ENCODE measurements at places on chromosomes 3 and 15.

GRCh38 chr3:186979852-186980251, 49.5 kb downstream of the ST6GAL1 start:
- DNase-seq, result no peak

DNA sequence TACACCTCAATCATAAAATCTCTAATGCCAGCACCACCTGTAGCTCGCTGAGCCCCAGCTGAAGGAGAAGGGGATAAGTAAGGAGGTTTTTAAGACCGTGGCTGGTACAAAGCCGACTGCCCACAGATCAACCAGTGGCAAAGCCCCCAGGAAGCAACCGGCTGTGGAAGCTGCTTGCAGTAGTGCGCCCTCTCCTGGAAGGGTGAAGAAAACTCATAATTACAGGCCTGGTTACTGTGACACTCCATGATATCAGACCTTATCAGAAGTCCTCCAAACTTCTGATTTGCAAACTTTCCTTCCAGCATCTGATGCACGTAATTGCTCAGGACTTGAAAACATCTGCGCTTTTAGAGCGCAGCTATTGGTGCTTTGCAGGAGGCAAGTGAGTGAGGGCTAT, 63.1 kb upstream of the MCTP2 start:
- no peak for DNase-seq

GRCh38 chr15:83444936-83445335, 2.2 kb upstream of the SH3GL3 start:
- DNase-seq, result no peak

- no peak for DNase-seq
Observed at GRCh38 chr15:100941536-100941935, 22.4 kb downstream of the LRRK1 start.

DNA sequence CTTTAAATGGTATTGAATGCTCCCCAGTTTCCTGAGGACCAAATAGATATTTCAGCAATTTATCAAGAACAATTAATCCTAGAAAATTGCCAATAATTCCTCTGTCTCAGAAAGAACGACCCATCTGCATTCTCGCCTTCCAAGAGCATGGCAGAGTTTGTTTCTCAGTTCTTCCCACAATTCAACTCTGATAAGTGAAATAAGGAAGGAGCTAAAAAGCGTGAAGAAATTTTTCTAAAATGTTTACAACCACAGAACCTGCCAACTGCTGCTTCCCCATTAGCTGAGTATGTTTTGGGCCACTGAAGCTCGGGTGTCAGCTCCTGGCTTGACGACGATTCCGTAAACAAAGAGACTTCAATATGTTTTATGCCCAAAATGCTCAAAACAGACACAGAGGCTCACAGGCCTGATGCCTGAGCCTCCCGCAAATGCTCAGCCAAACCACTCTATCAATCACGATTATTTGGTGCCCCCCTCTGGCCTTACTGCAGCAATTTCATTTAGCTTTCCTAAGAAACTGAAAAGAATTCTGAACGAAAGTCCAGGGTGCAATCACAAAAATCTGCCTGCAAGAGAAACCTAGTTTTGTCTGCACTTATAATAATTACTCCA, 259.2 kb upstream of the CCDC54 start:
- no peak for DNase-seq

- no peak for DNase-seq
Observed at GRCh38 chr3:177051411-177051810, 145.9 kb downstream of the TBL1XR1 start.

DNA sequence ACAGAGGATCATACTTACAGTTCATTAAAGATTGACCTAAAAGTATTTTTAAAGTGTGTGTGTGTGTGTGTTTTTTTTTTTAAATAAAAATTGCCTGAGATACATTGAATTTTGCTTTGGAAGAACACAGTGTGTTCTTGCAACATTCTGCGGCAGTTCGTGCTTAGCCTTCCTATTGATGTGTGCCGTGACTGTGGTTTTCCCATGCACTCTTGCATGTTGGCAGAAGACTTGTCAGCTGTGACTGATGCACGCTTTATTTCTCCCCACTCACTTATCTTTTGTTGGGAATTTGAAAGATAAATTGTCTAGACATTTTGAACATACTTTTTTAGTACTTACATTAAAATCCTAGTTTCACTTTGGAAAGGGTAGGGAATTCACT, 136.3 kb upstream of the LRRFIP2 start:
- no peak for DNase-seq

DNA sequence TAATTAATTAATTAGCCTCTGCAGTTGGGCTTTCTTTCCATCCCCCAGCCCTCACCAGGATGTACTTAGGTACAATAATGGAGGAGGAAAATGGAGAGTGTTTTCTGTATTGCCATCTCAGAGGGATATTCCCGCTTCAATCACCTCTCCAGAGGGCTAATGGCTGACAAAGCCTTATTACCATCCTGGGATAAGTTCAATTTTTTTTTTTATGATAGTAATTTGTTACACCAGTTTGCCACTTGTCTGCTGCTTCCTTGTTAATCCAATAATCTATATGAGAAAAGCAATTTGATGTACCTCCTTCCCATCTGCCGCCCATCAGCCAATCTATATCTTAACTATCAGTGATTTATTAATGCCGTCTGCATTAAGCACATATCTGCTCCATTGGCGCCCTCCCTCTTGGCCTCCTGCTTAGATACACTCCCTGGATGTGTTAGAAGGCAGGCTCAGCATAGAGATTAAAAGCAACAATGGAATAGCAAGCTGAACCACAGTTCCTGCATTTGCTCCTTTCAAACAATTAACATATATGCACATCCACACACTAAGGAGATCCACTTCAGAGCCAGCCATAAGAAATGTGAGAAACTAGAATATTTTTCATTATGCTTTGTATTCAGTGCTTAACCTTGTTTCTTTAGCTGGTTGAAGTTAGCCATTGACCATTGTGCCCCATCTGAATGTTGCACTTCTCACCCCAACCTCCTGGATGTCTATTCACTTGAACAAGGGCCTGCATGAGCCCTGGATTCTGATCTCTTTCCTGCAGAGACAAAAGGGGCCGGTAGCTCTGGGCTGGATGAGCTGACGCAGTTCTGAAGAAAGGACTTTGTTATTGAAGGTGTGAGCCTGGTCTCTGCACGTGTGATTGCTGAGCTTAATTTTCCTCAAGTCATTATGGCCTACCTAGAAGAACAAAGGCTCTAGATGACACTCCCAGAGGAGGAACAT, 237.3 kb upstream of the GAP43 start:
- DNase-seq, result no peak

DNA sequence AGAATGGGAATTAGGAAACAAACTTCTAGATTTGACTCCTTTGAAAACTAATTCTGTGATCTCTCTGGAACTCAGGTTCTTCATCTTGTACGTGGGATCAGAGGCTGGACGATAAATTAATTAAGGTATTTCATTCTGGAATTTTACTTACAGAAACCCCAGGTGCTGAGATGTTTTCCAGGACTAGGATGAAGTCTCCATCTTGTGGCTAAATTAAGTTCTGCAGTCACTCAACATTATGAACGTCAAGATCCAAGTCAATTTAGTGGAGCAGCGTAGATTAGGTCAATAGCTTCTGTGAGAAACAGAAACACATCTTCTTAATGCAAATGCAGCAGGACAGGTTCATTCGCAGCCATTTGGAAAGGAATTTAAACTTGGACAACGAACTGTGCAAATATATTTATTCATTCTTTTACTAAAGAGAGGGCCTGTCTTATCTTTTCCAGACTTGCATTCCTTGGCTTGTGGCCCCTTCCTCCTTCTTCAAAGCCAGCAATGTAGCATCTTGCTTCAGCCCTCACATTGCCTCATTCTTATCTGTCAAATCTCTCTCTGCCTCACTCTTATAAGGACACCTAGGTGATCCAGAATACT, 26.7 kb upstream of the TMC3 start:
- DNase-seq, result no peak

DNA sequence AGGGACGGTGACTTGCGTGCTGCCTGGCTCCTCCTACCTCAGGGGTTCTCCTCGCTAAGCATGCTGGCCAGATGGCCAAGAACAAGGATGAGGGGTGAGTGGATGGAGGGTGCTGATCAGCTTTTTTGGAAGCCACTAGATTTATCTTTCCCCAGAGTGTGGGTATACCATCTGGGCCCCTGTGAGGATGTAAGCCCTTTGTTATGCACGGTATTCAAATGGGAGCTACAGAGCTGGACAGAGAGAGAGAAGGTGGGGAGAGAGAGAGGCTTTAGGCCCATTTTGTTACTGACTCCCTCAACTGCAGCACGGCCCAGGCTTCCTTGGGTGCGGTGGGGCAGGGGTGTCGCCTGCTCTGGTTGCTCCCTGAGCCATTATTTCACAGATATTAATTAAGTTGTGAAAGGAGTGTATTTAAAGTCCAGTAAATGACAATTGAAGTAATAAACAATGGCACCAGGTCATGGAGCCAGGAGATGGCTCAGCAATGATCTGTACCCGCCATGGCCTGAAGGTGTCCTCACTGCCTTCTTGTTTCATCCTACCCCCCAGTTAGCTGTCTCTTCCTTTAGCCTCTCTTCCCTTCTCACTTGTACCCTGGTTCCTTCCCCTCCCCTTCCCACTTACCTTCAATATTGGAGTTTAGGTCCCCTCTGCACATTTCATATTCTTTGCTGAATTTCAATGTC, 158.0 kb downstream of the CLSTN2 start:
- no peak for DNase-seq

- no peak for DNase-seq
Observed at GRCh38 chr3:156818273-156818651, 7.9 kb upstream of the LEKR1 start.

GRCh38 chr3:188137051-188137450, 16.9 kb upstream of the LPP start:
- DNase-seq, result no peak

- DNase-seq, result no peak
Observed at GRCh38 chr15:101497484-101498034, 8.1 kb upstream of the PCSK6 start.

DNA sequence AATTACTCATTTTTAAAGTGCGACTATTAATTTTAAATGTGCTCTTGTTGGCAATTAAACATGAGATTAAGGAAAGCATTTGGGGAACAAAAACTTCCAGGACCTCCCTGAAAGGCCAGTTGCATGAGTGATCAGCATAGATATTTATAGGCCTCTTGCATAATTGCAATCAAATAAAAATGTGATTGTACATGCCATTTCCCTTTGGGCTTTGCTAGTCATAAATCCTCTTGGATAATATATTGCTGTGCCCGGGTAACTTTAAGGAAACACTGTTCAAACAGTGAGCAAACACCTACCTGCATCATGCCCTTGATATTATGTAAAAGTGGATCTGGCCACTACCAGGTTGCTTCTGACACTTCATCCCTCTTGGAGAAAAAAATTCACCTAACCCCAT, 239.1 kb downstream of the MCTP2 start:
- DNase-seq, result no peak

DNA sequence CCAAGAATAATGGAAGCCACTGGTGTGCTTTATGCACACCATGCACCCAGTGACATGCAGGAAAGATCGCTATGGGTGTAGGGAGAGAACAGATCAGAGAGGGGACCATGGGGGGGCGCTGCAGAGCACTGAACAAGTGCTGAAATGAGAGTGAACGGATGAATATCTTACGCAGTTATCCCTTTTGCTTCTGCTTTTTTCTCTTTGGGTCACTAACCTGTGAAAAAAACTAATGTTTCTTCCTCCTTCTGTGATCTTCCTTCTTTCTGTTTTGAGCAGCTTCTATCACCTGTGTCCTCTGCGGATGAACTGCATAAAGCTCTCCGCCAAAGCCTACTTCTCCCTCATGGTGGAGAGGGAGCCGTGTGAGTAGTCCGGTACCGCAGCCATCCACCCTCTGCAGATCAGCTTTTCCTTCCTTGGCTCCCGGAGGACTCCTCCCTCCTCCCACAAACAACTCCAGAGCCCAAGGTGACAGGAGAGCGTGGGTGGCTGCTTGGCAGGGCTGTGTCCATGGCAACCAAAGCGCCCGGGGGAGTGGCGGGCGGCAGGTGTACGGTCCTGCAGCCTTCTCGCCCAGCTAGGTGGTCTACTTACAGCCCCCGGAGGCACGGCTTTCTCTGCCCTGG, 106.2 kb downstream of the DGKG start:
- DNase-seq, result no peak

GRCh38 chr3:42562047-42562907, 19.5 kb downstream of the SEC22C start:
- no peak for DNase-seq

GRCh38 chr3:15206662-15207576, 873 bp downstream of the CAPN7 start:
- DNase-seq, result no peak

DNA sequence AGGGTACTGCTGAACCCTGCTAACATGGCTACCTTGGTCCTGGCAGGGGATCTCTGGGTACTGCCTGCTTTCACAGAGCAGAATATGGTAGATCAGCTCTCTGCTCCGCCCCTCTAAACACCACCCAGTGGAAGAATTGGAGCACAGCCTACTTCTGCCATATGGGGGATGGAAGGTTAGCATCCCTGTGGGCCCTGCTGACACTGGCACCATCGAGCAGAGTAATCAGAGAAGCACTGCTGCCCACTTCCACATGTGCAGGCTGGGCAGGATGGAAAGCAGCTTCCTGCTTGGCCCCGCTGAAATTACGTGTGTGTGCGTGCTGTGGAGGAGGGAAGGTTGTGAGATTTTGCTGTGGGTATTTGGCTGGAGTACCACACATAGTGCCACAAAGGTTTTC, 24.8 kb downstream of the CCR1 start:
- DNase-seq, result no peak

- DNase-seq, result no peak
Observed at GRCh38 chr3:193174140-193174539, 66.9 kb upstream of the PLAAT1 start.

DNA sequence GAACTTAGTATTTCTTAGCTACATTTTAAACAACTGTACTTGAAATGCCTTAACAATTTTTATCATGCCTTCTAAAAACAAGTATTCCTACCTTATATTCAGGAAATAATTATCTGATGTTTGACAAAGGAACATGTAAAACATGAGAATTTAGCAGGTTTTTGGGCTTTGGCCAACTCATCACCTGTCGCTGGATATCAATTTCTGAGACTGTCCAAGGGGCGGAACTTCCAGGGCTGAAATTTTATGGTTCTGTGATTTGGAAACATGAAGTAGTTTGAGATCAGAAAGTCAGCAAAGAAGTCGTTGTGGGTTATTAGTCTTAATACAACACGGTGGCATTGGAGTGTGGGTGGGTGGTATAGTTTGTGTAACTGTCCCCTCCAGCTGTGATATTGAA, 282.2 kb upstream of the LRRN1 start:
- no peak for DNase-seq

GRCh38 chr15:37550360-37551024, 383.9 kb upstream of the TMCO5A start:
- DNase-seq, result no peak

- no peak for DNase-seq
Observed at GRCh38 chr3:12139111-12139511, 19.6 kb downstream of the TIMP4 start.

GRCh38 chr3:133162670-133163305, 124.6 kb downstream of the TMEM108 start:
- DNase-seq, result no peak
